Activated gamma-delta T cell (primary cell): ENCODE measurements at places on chromosomes 6 and 20.

DNA sequence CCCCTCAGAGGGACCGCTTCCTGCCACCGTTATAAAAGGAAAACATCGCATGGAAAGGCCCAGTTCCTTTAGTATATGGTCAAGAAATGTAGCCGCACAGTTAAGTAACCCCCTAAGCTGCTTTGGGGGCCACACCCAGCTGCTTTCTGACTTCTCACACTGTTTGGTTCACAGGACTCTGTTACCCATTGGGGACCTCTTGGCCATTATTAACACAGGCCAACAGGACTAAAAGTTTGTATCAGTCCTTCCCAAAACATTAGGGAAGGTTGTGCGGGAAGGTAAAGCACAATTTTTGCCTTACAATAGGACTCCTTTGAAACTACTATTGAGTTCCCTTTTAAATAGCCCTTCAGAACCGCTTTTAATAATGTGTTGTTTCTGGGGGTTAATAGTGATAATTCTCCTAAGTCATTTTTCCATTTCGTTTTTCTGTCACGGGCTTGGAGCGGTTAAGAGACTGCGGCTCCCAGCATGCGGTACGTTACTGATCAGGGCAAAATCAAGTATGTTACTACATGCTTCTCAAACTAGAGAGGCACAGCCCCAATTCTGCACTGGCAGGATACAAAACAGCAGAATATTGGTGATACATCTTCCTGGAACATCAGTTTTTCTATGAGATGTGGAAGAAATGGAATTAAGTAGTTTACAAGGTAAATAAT lies 668 bp upstream of the RPP40 start:
- no peak for DNase-seq

DNA sequence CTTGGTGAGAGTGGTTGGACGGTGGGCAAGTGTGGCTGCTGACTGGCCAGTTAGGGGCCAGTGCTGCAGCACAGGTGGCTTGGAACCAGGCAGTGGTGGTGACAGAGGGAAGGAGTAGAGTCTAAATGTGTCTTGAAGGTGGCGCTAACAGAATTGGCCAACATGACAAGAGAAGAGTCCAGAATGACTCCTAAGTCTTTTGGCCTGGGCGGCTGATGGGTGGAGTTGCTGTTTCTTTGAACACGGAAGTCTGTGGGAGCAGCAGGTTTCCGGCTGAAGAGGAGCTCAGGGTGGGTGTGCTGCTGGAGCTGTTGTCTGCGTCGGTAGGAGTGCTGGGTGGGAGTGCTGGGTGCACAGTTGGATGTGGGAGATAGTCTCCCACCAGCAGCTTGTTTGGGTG lies 10.1 kb downstream of the LSM14B start:
- DNase-seq: no peak

GRCh38 chr6:56148488-56149186 lies 98.7 kb downstream of the COL21A1 start:
- DNase-seq: no peak

DNA sequence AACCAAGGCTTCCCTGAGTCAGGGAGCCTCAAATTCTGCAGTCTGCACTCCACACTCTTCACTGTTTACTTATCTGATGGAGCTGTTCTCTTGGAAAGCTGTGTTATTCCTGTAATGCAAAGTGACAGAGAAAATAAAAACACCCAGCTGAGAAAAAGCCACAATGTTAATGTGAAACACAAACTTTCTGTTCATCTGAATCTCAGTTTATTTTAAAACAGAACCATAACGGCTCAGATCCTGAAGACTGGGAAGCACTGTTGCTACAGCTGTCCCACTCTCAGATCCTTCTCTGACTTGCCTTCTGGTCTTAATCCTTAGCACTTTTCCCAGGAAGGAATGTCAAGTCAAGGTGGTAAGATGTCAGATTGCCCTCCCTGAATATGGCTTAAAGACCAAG lies 736.6 kb downstream of the DHX35 start:
- DNase-seq: no peak

DNA sequence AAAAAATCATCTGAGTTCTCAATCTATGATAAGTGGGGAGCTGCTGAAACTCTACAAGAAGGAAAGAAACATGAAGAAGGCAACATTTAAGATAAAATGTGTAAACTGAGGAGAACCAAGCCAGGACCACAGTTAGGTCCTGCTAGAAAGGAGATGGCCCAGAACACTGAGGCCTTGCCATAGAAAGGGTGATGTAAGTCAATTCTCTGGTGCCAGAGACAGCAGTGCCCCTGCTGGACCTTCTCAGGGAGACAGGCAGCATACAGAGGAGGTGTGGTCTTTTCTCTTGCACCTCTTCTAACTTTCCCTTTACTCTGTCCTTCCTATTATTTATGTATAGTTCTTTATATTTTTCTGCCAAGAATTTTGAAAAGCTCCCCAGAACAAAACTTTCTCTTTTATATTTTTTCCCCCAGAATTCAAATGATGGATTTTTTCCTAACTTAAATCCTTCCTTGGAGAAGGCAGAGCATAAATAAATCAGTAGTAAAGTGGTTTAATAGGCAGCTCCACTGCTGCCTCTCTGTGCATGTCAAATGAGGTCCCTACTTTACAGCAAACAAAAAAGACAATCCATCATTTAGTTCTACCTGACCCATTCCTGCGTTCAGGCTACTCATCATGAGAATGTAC lies 9.0 kb downstream of the UQCC2 start:
- no peak for DNase-seq

DNA sequence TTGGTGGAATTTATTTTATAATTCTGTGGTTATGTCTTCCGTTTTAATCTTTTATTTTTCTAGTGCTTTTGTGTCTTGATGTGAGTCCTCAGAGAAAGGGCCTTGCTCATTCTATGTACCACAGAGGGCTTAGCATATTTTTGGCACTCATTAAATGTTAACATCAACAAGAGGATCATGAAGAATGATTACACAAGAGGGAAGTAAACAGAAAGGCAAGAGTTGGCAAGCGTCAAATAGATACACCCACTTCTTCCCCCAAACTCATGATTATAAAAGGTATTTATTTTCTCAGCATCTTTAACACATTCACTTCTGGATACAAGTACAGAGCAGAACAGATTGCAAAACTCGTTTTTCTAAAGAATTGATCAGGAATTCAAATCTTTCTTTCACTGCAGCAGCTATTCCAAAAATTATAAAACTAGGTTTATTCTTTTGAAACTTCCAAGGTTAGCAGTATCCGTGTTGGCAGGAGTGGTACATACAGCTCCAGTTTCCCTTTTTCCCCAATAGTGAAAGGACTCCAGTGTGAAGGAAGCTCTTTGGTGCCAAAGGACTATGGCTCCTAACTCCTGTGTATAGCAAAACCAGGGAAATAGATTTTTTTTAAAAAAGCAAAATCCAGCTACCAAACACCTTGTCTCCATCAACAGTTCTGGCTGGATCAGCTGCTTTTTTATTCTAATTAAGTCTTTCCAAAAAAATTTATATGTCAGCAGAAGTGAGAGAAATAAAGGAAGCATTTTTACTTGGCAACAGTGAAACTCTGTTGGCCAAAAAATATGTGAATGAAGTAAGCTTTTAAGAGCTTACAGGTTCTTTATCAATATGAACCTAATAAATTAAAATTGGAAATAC lies 221.9 kb downstream of the ADGRG6 start:
- no peak for DNase-seq

DNA sequence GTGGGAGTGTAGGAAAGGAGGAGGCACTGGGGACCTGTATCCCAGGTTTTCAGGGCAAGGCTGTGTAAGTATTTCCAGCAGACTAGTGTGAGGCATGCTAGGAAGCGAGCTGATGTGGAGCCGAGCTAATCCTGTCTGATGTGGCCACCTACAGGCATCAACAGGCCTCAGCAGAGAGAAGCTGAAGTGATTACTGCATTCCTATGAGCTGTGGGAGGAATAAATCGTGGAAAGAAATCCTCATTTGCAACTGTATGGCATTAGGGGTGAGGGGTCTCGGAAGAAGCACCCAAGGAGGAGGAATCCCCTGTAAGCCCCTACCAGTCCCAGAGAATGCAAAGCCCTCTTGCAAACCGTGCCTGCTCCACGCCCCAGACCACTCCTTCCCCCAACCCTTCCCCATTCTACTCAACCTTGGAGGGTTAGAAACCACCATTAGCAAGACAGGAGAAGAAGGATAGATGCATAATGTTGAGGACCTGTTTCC lies 41.6 kb downstream of the C6orf15 start:
- DNase-seq: no peak

GRCh38 chr20:59456342-59457279 lies 147.7 kb upstream of the PHACTR3 start:
- DNase-seq: no peak

DNA sequence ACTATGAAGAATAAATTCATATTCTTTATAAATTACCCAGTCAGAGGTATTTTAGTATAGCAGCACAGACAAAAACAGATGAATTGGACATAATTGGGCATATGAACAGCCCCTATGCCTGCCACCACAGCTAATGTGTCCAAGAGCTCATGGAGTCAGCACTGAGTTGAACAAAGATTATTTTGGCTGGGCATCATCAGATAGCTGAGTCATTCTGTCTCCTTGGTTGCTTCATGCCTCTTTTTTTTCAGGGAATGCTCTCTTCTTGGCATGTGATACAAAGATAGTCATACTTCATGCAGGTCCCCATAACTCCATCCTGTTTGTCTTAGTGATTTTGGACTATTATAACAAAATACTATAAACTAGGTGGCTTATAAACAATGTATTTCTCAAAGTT lies 275.6 kb downstream of the TENT5A start:
- DNase-seq: no peak

GRCh38 chr6:89350281-89350966 lies 2.1 kb downstream of the UBE2J1 start:
- no peak for DNase-seq

GRCh38 chr6:152154559-152155356 lies 347.3 kb downstream of the ESR1 start:
- no peak for DNase-seq

GRCh38 chr20:20407891-20408805 lies 40.2 kb downstream of the INSM1 start:
- no peak for DNase-seq

GRCh38 chr6:110652520-110652919 lies 162.7 kb downstream of the CDK19 start:
- DNase-seq: no peak

DNA sequence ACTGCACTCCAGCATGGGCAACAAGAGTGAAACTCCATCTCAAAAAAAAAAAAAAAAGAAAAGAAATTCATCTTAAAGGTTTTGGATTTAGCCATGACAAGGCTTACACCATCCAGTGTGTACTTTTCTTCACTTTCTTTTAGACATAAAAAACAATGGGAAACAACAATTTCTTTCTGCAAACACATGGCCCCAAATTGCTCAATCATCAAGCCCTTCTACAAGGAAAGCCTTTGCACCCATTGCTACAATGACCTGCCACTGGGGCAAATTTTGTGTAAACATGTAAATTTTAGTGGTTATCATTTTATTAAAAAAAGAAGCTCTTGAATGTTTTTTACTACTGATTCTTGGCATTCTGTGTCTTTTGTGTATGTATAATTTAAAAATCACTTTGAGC lies 131.8 kb upstream of the QKI start:
- no peak for DNase-seq

DNA sequence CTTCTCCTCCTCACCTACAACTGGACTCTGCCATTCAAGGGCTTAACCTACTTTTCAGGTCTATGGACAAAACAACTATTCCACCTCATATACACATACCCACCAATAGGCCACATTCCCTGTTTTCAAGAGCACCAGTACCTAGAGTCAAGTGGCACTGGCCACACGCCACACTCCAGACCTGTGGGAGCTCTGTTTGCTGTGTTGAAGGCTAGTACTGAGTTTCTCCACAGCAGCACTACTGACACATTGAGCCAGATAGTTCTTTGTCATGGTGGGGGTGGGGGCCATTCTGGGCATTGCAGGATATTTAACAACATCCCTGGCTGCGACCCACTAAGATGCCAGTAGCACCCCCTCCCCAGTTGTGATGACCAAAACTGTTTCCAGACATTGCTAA lies 84.1 kb downstream of the RALGAPA2 start:
- no peak for DNase-seq

GRCh38 chr6:168887621-168888020 lies 366.0 kb downstream of the THBS2 start:
- no peak for DNase-seq

- no peak for DNase-seq
These were observed 796.5 kb downstream of the PRIM2 start for GRCh38 chr6:58113960-58114359.

DNA sequence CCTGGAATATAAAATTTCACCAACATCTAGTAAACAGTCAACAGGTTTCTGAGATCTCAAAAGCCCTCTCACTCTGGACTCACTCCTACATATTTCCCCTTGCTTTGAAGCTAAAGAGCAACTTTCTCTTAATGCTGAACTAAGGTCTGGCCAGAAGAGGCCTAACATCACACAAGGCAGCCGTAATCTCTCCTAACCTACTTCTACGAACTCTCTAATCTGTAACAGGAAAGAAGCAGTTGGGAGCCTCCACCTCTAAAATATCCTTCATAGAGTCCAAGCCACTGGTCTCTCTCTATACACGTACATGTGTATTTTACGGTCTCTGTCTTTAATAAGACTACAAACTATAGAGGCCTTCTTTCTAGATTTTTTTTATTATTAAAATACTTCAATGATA lies 72.0 kb downstream of the REV3L start:
- DNase-seq: no peak

- no peak for DNase-seq
These were observed 76.7 kb downstream of the RREB1 start for GRCh38 chr6:7184502-7184901.

DNA sequence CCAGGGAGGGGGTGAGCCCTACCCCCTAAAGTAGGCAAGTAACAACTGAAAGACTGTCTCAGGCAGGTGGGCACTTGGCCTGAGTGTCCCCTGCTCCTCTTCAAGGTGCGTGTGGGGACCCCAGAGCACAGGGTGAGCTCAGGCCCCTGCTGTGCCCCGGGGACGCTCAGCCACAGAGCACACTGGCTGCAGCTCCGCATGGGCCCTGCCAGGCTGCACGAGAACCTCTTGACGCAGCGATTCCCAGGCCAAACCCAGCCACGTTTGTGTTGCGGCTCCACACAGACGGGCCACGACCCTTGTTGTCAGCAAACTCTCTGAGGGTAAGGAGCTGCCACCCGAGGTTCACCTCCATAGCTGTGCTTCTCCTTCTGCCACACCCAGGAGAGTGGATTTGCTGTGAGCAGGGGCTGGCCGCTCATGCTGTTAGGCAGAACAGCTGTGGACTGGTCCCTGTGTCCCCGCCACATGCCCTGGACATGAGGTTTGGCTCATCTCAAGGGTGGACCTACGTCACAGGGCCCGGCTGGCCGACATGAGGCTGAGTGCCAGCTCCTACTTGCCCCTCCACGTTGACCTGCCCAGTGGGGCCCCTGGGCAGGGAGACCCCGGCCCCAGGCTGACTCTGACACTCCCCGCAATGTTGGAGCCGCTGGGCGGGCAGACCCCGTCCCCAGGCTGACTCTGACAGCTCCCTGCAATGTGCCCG lies 29.7 kb upstream of the GATA5 start:
- DNase-seq: no peak

DNA sequence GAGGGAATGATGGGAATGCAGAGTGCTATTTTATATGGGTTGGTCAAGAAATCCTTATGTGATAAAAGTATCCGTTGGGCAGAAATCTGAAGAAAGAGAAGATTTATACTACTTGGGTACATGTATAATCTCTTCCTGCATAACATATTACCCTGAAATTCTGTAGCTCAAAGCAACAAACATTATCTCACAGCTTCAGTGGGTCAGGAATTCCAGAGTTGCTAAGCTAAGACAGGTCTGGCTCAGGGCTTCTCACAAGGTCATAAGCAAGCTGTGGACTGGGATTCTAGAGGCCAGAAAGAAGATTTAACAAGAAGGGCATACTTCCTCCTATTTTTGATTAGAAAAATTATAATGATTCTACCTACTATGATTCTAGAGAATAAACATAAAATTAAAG lies 172.5 kb upstream of the THEMIS start:
- no peak for DNase-seq
